ENCODE measurements at places on chromosomes 2 and 18. TPM values are rescaled to one million over a fixed set of nuclear protein-coding genes. Genes with fewer than 3 reads are reported as not detected.

The GREB1 gene
- total RNA-seq = 7.8 TPM

The NAT8 gene
- total RNA-seq = not detected

The ST8SIA3 gene
- total RNA-seq = not detected

The ASB18 gene
- 11.3 TPM for total RNA-seq

The KCNJ3 gene
- total RNA-seq = 4.2 TPM

The CRACDL gene
- 3.0 TPM for total RNA-seq
